ENCODE measurements at places on chromosomes 2 and 18. TPM values are rescaled to one million over a fixed set of nuclear protein-coding genes. Genes with fewer than 3 reads are reported as not detected.

LINC00305 gene
- polyA plus RNA-seq, result not detected

MMADHC gene
- 103 TPM for polyA plus RNA-seq

KLHL30 gene
- polyA plus RNA-seq, result 0.18 TPM

PRSS56 gene
- polyA plus RNA-seq, result not detected

MAPK4 gene
- 1.8 TPM for polyA plus RNA-seq

TMEM247 gene
- polyA plus RNA-seq, result not detected
